Stimulated activated CD8-positive, alpha-beta memory T cell treated with anti-CD3 and anti-CD28 coated beads, Interleukin-4, amount 100 ng/mL, for 1 hour (primary cell): ENCODE measurements at places on chromosomes 2 and 18.

- DNase-seq = no peak
These were observed 32.8 kb upstream of the BIN1 start for GRCh38 chr2:127139766-127140165.

GRCh38 chr18:63106727-63107126 is 212.8 kb downstream of the BCL2 start:
- no peak for DNase-seq

DNA sequence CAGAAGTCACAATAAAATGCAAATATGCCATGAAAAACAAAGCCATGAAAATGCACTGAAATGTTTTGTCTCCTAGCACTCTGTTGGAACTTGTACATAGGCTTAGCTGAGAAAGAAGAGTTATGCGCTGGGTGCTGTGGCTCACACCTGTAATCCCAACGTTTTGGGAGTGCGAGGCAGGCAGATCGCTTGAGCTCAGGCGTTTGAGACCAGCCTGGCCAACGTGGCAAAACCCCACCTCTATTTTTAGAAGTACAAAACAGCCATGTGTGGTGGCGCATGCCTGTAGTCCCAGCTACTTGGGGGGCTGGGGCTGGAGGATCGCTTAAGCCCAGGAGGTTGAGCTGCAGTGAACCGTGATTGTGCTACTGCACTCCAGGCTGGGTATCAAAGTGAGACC is 39.9 kb downstream of the IRS1 start:
- no peak for DNase-seq

- DNase-seq = no peak
These were observed 44.8 kb downstream of the POLE4 start for GRCh38 chr2:75003276-75003675.

- no peak for DNase-seq
These were observed 92.0 kb downstream of the DPP10 start for GRCh38 chr2:114534116-114535084.

- DNase-seq = no peak
These were observed 976.8 kb downstream of the TMEM182 start for GRCh38 chr2:103738606-103739005.
